Stimulated activated CD4-positive, alpha-beta T cell treated with anti-CD3 and anti-CD28 coated beads, TNF-alpha, amount 100 ng/mL, for 48 hours (primary cell): ENCODE measurements at places on chromosomes 5 and 9.

- no peak for DNase-seq
Measured at GRCh38 chr9:81211741-81212140, 477.6 kb downstream of the TLE1 start.

GRCh38 chr5:58459146-58460001 lies 512 bp downstream of the PLK2 start:
- no peak for DNase-seq

DNA sequence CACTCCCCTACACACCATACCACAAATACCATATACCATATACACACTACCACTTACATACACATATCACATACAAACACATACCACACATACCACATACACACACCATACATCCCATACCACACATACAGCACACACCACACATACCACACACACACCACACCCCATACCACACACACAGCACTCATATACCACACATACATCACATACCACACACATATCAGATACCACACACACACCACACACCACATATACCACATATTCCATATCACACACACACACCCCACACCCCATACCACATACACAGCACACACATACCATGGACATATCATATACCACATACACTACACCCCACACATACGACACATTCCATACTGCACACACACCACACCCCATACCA lies 276.6 kb downstream of the GADD45G start:
- no peak for DNase-seq

- DNase-seq, result no peak
Measured at GRCh38 chr5:36744773-36745589, 131.6 kb upstream of the NIPBL start.

DNA sequence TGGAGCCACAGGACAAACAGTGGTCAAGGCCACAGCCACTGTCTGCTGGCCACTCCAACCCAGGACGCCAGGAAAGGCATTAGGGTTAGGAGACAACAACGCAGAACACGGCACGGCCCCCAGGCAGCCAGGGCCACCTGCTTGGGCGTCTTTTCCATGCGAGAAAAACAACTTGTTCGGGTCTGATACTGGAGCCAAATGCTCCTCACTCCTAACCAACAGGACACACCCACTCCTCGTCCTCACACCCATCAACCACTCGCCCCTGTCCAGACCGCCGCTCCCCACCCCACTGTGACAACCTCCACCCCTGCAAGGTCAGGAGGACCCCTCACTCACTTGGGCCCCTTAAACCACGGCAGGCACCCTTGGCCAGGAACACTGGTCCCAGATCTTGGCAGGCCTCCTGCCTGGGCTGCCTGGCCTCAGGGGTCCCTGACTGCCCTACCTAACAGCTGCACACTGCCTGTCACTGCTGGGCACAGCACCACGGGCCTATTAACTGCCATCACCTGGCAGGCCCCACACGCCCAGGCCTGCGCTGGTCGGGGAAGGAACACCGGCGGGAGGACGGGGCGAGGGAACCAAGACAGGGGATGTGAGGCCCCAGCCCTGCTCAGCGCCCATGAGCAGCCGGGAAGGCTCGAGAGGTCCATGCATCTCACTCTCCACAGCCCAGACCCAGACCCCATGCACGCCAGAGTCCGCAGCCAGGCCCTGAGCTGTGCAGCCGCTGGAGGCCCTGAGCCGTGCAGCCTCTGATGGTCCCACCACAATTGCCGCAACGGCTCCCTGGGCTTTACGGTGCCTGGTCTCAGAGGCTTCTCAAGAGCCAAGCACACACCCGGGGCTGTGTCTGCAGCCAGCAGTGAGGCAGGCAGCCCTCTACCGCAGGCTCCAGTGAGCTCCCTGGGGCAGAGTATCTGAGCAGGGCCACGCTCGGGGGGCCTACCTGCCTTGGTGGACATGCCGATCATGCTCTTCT lies 13.8 kb downstream of the CLPTM1L start:
- no peak for DNase-seq

DNA sequence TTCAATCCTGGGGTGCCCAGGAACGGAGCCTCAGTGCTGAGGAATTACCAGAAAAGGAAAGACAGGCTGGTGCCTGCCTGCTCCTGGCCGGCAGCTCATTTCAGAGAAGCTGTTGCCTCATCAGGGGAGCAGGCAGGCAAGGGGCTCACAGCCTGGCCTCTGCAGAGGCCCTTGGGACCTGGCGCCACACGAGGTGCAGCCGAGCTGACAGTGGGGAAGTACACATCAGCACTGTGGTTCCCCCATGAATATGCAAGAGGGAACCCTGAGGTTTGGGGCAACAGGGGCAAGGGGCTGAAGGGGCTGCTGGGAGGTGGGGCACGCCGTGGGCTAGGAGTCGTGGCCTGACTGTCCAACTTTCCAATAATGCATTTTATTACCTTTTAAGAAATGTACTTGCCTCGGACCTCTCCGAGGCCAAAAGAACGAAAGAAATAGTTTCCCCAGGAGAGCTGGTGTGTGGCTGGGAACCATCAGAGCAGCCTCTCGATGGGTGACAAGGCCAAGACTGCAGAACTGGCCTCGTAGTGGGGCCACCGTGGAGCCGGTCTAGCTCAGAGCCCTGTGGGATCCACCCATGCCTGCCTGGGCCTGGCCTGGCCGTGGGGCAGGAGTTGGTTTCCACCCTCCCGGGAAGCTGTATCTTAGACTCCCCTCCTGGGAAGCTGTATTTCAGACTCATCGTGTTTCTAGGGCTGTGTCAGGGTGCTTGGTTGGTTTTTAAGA lies 198.6 kb downstream of the PAX5 start:
- DNase-seq, result no peak

DNA sequence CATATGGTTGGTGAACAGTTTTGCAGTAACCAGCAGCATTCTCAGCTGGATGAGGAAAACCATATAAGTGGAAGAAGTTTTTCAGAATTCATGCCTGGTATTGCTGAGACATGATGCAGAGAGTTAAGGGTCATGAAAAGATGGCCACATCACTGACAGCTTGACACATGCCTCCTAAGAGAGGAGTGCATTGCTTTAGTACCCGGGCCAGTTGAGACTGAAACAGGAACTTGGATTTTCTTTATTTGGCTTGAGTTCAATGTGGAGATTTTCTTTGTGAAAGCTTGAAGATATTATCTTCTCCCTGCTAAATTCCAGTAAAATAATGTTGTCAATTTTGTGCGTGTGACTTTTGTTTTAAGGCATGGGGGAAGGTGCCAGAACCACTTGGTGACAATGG lies 35.8 kb downstream of the HACD4 start:
- no peak for DNase-seq

GRCh38 chr5:95916687-95917085 lies 45.0 kb downstream of the ELL2 start:
- no peak for DNase-seq

GRCh38 chr5:58985311-58985710 lies 402.4 kb downstream of the RAB3C start:
- DNase-seq, result no peak

- no peak for DNase-seq
Measured at GRCh38 chr9:94645901-94646300, 6.6 kb upstream of the FBP1 start.
